Left hindlimb (tissue), 1 donor: ENCODE measurements at places on chromosomes 2 and 18.

- DNase-seq: no peak
These were observed 7.9 kb upstream of the RUFY4 start for GRCh38 chr2:218060950-218061660.

DNA sequence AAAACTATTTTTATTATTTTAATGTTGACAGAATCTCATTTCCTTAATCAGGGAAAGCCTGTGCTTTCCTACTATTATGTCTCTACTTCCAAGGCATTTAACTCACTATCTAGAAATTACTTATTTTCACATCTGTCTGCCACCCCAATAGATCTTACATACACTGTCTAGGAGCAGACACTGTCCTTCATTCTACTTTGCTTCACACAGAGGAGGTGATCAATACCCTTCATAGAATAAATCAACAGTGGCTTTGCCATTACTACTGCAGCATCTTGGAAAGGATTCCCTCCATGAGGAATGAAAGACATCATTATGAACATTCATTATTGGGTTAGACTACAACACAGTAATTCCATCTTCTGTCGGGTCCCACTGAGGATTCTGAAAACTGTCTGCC, 31.7 kb downstream of the CDH20 start:
- no peak for DNase-seq

GRCh38 chr2:17101091-17101490, 417.1 kb downstream of the RAD51AP2 start:
- DNase-seq: no peak

DNA sequence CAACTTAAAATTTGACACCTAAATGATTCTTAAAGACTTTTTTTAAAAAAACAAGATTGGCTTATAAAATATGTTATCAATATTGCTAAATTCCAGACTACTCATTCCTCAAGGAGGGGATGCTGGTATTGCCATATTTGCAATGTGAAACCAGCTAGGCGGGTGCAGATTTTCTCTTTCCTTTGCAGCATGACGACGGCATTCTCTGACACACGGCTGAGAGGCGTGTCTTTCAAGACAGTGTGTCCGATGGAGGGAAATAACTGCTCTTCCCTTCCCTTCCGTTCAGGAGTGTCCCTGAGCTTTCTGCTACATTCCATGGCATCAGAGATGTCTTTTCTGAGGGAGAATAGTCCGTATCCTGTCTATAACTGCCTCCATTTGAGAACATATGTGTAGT, 38.2 kb upstream of the CNGA3 start:
- DNase-seq: no peak

DNA sequence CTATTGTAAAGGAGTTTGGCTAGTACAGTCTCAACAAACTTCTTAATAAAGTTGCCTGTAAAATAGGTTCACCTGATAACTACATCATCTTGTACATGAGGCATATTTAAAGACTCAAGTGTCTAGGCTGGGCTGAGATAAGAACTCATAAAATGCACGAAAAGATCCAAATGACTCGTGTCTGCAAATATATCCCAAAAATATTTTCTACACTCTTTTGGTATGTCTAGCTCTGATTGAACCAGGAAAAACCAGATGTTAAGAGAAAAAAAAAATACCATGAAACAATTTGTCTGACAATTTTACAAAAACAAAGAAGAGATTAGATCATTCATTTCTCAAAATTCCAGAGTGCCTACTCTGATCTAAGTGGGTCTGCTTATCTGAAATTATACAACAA, 166.9 kb upstream of the OSR1 start:
- no peak for DNase-seq

- DNase-seq: peak; percentile 34
These were observed 288.1 kb upstream of the FIGN start for GRCh38 chr2:164023896-164024295.

DNA sequence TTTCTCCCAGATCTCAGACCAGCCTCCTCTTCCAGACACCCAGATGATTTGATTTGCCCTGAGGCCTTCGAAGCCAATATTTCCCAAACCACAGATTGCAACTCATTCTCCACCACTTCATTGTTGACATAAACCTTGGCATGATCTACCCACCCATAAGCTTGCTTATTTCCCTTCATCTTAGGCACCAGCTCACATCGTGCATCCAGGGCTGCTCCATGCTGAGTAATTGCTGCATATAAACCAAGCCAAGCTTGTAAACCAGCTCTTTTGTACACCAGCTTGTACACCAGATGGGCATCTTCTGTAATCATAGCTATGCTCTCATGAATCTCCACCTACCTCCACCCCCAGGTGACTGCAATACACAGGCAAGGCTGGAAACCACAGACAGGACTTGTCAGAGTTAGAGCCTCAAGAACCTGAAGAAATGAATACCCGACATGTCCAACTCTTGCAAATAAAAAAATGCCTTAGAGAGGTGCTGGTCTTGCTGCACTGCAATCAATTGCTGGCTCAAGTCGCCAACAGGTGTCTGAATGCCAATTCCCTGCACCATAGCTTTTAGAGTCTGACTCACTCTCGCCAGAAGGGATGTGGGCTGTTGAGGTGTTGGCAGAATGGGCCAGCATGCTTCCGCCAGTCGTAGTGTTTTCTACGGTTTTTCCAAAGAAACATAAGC, 31.5 kb downstream of the TRABD2A start:
- DNase-seq: no peak

DNA sequence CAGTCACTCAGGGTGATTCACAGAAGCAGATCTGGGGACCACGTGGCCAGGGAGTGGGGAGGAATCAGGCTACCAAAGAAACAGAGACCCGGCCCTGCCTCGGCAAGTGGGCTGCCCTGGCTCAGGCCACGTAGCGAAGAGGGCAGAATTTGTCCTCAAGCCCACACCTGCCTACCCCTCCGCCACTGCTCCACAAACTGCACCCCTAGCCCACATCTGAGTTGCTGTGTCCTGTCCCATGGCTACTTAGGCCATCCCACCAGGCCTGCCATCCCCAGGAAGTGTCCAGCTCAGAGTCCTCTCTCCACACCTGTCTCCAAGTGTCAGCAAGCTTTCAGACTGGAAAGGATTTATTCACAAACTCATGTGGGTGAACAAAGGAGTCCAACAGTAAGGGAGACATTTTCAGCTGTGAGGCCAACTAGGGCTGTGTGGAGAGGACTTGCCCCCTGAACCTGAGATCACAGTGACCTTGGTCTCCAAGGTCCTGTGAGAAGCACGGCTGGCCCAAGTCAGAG, 31.7 kb upstream of the ASPRV1 start:
- no peak for DNase-seq

DNA sequence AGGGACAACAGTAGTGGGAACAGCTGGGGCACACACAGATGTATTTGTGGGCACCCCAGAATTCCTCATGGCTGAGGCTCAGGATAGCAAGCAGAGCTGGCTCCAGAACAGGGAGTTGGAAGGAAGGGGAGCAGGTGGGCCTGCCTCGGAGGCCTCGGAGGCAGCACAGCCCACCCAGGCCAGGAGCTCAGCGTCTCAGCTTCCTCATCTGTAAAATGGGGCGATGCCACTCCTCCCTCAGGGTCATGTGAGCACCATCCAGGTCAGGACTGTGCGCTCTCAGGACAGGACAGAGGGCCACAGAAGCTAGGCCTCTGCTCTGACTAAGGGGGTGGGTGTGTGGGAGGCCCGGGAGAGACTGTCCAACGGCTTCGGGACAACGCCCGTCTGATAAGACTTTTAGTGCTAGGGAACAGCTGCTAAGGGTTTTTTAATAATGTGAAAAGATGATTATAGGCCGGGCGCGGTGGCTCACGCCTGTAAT, 106.2 kb downstream of the HDAC4 start:
- DNase-seq: peak; percentile 10

- DNase-seq: no peak
These were observed 4.4 kb downstream of the SIGLEC15 start for GRCh38 chr18:45829855-45830254.

DNA sequence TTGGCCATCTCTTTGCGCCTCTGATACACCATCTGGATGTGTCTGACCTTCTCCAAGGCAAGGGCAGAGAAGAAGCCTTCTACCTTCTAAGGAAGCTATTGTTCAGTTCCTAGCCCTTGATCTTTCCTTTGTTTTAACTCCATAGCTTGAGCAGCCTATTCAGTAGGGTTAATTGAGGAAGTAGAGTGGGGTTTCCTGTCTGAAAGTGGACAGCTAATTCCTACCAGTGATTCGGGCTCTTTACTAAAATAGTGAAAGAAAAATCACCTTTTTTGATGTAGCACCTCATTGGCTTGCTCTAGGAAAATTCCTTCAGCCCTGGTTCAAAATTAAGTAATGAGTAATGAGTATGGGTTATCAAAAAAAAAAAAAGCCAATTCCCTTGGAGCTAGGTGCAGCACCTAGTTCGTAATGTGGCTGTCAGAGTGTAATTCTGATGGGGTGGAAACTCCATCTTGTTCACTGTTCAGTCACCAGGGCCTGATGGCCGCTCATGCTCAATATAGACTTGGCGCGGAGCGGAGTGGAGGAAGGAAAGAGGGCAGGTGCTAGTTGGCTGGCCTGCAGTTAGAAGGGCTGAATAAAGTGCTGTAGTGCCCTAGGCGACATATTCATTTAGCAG, 2.9 kb upstream of the MGAT5 start:
- no peak for DNase-seq

- no peak for DNase-seq
These were observed 70.1 kb downstream of the EPG5 start for GRCh38 chr18:45896991-45897390.

- no peak for DNase-seq
These were observed 26.9 kb downstream of the GPR55 start for GRCh38 chr2:230898016-230898712.

- DNase-seq: no peak
These were observed 1.7 kb downstream of the RTN4 start for GRCh38 chr2:55048508-55049042.

DNA sequence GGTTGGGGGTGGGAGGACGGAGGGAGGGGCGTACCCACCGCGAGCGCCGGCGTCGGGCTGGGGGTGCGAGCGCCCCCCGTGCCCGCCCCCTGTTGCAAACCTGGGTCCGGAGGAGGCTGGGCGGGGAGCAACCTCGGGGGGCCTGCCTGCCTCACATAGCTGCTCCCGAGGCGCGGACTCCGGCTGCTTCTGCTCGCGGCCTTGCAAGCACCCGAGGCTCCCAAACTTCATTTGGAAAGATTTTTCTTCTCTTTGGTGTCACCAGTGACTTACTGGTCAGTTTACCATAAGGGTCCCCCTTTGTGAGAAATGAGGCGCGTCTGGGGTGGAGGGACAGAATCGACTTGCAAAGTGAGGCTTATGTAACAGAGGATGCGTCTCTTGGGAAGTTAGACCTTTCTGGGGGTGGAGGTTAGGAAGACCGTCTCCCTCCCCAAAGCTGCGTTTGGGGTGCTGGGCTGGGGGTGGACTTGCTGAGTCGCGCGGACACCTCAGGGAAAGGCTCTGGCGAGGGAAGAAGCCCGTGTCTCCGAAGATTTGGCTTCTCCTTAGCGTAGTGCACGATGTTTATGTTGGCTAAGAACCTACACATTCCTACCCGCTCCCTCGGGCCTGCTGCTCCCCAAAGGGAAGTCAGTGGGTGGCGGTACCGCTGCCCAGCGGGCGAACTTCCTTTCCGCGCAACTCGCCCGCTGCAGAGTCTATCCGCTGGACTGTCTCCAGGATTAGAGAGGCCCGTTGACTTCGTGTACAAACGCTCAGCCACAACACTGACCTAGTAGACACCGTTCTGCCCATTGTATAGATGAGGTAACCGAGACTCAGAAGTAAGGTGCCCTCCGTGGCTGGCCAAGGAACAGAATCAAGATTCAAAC, 559 bp downstream of the TMEM37 start:
- no peak for DNase-seq
